ENCODE measurements at places on chromosomes 1 and 21. TPM values are rescaled to one million over a fixed set of nuclear protein-coding genes. Genes with fewer than 3 reads are reported as not detected.

The AMY1A gene
- total RNA-seq = not detected

The CPLANE2 gene
- total RNA-seq = 7.8 TPM

DNA sequence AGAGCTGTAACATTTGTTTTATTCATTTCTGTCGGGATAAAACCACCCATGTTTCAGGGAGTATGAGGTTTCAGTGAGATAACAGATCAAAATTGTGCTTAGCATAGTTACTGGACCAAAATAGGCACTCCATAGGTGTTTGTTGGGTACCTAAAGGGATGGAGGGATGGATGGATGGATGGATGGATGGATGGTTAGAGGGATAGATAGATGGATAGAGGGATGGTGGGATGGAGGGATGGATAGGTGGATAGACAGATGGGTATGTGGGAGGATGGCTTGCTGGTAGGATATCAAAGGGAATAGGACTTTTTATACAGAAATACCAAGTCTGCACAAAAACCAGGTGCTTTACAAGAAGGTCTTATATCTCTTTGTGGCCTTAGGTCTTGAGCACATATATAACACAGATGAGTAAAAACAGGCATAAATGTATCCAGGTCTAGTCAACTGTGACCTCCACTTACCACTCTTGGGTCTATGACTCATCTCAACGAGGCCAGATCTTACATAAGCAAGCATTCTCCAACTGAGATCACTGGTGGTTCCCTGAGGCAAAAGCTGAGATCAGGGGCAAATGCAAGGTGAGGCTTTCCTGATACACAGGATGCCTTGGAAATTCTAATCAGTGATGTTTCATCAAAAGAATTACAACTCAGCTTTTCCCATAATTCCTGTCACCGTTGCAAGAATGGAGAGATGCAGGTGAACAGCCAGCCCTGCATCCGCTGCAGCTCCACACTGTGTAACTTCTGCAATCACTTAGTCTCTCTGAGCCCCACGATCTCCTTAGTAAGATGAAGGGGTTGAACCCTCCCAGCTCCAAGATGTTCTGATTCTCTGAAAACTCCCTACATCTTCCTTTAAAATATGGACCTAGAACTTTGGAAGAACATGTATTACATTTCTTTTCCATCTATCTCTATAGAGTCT lies 32.0 kb downstream of the PTAFR start:
- DNase-seq = no peak

DNA sequence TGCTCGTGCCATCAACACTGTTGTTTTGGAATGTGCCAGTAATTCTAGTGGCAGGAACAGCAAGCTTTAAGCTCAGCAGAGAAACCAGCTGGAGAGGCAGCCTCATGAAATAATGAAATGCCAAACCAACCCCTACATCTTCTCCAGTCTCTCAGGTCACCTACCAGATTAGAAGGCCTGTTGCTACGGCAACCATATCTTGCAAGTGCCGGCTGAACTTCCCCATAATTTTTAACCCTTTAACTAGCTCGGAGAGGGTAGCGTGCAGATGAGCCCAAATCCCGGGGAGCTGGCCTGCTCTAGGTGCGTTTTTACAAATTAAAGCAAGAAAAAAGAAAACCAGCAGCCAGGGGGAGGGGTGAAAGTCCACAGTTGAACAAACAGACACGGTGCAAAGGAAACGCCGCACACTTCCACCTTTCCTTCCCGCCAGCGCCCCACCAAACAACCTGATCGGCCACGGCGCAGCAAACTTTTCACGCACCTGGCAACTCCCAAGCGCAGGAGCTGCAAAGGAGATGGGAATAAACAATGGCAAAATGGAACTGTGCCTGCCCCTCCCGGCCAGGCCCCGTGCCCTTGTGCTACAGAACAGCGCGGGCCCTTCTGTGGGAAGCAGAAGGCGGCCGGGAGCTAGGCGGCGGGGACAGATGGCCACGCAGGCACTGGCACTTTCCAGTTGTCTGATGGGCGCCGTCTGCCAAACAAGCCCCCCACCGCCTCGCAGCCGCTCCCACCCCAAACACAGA lies 50.1 kb downstream of the SSBP3 start:
- no peak for DNase-seq

DNA sequence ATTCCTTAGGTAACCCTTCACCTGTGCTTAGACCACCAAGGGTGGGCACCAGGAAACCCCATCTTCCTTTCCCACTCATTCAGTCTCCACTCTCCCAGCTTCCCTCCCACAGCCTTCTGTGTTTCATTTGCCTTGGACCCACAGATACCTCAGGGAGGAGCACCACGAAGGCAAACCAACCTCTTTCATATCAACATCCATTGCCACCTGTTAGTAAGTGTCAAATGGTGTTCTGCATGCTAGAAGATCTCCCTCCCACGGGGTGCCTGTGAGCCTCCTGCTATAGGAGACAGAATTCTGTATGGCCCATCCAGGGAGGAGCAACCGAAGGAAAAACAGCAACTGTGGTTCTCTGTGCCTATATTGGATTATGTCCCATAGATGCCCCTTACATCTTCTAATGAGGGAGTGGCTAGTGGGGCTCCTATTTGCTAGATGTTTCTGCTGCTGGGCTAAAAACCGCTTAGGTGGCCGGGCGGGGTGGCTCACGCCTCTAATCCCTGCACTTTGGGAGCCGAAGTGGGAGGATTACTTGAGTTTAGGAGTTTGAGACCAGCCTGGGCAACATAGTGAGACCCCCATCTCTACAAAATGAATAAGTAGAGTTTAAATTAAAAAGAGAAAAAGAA lies 25.6 kb upstream of the SCCPDH start:
- no peak for DNase-seq

The MAP10 gene
- total RNA-seq = 3.6 TPM

- DNase-seq = no peak
Measured at GRCh38 chr1:239125027-239125426, 261.3 kb upstream of the CHRM3 start.

DNA sequence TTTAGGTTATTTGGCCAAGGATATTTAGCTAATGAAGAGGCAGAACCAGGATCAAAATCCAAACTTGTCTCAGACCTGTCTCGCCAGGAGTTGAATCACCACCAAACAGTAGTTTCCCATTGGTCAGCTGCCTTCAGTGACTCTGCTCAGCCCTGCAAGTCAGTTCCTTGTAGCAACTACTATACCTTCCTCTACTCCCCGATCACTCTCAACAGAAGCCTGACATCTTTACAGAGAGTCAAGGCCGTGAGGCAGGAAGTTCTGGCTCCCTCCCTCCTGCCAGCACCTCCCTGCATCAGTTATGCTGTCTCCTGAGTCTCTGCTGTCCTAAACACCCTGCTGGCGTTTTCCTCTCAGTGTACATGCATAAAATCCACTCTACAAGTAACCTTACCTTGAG lies 13.2 kb downstream of the PSMD4 start:
- DNase-seq = no peak

The SPRR3 gene
- total RNA-seq = not detected

The HEYL gene
- 35.2 TPM for total RNA-seq

The OLFML3 gene
- total RNA-seq = 12.6 TPM

- DNase-seq = no peak
Measured at GRCh38 chr1:99680270-99680669, 34.4 kb downstream of the PALMD start.

DNA sequence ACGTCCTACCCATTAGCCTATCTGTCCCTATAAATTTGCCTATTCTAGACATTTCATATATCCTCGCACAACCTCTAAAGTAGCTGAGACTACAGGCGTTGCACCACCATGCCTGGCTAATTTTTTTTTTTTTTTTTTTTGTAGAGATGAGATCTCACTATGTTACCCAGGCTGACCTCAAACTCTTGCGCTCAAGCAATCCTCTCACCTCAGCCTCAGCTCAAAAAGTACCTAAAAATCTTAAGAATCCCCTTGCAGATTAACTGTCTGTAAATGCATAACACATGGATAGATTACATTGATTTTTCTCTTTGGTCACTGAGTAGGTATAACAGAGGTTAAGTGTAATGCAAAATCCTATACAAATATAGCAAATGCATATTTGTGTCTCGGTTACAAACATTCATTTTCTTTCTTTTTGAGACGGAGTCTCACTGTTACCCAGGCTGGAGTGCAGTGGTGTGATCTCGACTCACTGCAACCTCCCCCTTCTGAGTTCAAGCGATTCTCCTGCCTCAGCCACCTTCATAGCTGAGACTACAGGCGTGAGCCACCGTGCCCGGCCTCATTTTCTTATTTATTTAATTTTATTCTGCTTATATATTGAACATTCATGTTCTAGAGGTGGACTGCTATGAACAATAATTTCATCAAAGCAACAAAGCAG lies 2.3 kb downstream of the HORMAD1 start:
- no peak for DNase-seq

DNA sequence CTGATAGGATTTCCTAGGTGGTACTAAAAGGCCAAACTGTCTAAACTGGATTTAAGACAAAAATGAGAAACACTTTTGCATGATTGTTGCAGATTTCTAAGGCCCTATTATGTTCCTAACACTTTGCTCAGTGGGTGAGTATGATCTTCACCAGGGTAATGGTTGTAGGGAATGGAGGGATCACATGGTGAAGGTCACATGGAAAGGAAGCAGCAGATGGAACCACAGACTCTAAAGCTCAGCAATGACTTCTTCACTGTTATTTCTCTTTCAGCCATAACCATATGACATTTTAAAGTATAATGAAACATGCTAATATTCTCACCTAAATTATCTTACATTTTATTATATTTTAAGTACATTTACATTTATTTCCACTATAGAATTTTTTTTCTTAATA lies 51.5 kb downstream of the CHRM3 start:
- DNase-seq = no peak

Measured in heart left ventricle (tissue), 16 donors.